Activated CD8-positive, alpha-beta memory T cell treated with anti-CD3 and anti-CD28 coated beads, Interleukin-2, amount 10 ng/mL, durations not matched to agents 7 days and 5 days (primary cell): ENCODE measurements at places on chromosomes 12 and 14. TPM values are rescaled to one million over a fixed set of nuclear protein-coding genes. Genes with fewer than 3 reads are reported as not detected.

GRCh38 chr14:61524936-61525292, 170.4 kb upstream of the HIF1A start:
- no peak for DNase-seq

- no peak for DNase-seq
Observed at GRCh38 chr14:75370416-75371205, 57.2 kb upstream of the JDP2 start.

DNA sequence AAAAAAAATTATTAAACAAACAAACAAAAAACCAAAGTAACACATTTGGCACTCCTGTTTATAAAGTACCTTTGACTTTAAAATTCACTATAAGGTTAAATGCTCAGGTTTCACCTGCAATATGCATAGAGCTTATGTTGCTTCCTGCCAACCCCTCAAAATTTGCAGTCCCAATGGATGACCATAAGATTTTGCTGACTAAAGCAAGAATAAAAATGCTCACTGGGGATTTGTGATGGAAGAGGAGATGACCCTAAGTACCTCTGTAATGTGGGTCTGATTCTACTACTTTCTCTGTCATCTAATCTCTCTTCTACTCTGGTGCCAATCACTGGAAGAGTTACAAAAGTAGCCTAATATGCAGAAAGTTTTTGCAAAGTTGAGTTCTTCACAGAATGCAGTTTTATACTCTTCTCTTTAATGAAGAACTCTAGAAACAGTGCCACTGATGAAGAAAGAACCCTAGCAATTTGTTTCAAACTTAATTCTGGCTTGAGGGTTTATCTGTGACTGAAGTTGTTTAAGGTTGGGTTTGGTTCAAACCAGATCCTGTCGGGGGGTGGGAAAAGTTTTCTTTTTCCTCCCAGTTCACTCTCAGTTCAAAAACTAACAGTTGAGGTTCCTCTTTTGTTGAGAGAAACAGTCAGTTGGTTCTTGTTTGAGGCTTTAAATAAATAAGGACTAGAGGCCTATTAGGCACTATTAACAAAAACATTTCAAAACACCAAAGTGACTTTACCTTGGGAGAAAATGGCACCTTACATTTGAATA, 10.9 kb downstream of the WASHC3 start:
- no peak for DNase-seq

DNA sequence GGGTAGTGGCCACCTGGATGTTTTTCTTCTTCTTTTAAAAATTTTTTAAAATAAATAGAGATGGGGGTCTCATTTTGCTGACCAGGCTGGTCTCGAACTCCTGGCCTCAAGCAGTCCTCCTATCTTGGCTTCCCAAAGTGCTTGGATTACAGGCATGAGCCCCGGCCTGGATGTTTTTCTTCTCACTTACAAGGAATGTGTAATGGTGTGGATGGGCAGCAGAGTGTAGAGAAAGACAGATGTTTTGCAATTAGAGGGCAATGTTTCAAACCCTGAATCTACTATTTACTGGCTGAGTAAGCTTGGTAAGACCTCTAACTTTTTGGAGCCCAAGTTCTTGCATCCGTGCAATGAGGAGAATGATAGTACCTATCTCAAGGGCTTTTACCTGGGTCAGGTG, 48.1 kb downstream of the ADCK1 start:
- no peak for DNase-seq

The OTX2 gene
- total RNA-seq, result not detected

GRCh38 chr12:108807996-108808769, 49.2 kb downstream of the SSH1 start:
- no peak for DNase-seq

The RNASE1 gene
- total RNA-seq, result not detected

DNA sequence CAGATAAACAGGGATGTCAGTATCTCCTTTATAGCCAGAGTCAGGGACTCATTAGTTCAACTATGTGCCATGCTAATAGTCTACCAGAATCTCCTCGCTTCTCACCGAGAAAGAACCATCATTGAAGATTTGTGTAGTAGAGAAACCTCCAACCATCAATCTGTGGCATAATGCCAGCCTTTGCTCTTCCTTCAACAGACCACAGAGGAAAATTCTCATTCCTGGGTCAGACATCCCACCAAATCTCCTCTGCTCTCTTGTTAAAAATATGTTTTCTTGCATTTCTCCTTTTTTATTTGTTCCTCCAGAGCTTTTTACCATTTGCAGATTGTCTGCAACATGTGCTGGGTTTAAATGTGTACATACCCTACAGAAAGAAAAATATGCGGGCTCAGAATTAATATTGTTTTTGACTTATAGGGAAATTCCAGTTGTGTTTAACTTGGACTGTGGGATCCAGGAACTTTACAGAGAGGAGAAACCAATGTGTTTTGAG, 64.9 kb downstream of the LLPH start:
- no peak for DNase-seq

DNA sequence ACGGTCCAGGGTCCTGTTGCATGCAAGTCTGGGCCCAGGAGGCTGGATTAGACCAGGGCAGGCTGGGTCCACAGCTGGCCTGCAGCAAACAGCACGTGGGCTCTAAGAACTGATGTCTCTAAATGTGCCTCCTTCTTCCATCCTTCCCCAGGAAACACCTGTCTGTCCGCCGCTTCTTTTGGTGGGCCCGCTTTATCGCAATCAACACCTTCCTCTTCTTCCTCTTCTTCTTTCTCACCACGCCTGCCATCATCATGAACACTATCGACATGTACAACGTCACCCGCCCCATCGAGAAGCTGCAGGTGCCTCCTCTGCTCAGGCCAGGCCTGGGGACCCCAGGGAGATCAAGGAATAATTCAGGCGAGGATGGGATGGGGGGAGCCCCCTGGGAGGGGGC, 28.3 kb downstream of the NGB start:
- DNase-seq, result no peak

DNA sequence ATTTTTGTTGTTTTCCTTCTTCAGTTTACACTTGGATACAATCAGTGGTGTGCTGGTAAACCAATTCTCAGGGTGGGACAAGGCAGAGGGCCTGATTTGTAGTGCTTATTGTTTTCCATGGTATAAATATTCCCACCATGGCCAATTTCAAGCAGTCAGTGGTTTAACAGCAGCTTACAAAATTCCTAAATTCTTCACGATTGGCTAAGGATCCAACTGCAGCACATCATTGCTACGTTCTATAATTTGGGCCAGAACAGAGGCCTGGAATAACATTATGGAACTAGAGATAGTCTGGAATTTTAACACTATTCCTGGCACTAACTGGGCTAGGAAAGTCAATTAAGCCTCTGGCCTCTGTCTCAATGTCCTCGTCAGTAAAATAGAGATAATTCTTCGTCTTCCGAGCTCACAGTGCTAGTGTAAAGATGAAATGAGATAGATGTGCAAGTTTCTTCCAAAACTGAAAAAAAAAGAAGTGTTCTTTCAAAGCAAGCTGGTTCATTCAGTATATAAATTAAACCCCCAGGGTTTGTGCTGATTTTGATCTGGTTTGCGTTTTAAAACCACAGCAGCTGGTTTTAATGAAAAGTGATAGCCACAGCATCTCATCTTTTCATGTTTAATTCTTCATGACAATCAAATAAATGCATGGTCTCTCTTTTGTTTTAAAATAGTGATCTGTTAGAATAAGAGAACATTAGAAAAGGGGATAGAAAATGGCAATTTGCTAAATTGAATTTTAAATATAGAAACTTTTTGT, 104.1 kb downstream of the EPS8 start:
- no peak for DNase-seq

The SLCO1A2 gene
- total RNA-seq, result not detected

The PROX2 gene
- total RNA-seq, result 0.44 TPM

The PTHLH gene
- not detected for total RNA-seq

- no peak for DNase-seq
Observed at GRCh38 chr12:121806009-121806545, 2.3 kb downstream of the SETD1B start.

DNA sequence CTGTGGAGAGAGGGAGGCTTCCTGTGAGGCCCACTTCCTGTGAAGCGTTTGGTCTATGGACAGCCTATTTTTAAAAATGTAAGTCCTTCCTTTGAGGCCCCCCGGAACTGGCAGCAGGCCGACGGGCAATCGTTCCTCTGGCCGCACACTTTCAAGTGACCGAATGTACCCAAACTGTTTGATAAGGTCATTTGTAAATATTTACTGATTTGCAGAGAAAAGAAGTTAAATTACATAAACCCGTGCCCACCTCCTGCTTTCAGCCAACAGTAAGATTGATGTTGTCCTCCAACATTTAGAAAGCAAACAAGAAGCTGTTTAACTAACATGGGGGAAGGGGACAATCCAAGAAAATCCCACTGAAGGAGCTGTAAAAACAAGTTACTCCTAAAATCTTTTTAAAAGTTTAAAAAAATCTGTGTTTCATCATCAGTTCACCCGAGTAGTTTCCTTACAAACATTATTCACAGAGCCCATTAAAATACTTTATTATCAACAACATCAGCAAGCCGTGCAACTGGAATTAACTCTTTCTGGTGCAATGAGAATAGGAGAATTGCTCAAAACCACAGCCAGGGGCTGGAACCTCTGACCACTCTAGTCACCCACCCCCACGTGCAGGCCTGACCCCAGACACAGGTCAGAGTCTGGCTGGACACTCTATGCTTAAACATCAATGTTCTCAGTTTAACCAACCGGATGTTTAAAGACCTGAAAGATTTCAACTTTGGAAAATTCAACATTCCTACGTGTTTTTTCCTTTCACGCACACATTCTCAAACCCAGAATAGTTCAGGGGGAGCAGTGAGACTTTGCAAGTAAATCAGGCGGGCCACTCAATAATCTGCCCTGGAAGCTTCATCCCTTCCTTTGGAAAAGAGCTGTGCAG, 65.3 kb downstream of the FOXN3 start:
- DNase-seq, result peak; percentile 64

The TCL1A gene
- total RNA-seq, result not detected

The ZNF268 gene
- total RNA-seq, result 18.6 TPM

The CRIP1 gene
- 546 TPM for total RNA-seq

DNA sequence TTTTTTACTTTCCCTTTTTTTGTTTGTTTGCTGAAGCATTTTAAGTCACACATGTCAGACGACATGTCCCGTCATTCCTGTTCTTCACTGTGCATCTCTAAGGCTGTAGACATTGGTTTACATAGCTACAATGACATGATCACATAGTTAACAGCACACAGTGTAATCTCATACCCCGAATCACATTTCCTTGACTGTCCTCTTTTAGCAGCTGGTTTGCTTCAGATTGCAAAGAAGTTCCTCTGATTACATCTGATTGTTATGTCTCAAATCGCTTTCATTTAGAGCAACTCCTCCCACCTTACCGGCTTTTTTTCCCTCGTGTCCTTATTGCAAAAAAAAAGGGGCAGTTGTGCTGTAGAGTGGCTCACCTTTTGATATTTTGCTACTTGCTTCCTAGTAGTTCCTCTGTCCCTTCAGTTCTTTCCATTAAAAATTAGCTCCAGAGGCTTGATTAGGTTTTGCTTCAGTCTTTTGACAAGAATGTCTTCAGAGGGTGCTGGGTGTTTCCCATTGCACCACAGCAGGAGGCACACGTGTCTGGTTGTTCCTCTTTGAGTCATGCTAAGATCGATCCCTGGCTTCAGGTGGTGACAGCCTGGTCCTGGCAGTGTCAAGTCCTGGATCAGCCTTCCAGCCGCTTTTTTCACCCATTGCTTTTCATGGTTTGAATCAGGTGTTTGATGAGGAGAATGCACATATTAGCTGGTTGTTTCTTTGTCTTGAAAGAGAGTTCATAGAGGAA, 35.0 kb downstream of the ZNF664 start:
- no peak for DNase-seq

GRCh38 chr12:124764451-124764850, 99.2 kb downstream of the SCARB1 start:
- DNase-seq, result no peak

DNA sequence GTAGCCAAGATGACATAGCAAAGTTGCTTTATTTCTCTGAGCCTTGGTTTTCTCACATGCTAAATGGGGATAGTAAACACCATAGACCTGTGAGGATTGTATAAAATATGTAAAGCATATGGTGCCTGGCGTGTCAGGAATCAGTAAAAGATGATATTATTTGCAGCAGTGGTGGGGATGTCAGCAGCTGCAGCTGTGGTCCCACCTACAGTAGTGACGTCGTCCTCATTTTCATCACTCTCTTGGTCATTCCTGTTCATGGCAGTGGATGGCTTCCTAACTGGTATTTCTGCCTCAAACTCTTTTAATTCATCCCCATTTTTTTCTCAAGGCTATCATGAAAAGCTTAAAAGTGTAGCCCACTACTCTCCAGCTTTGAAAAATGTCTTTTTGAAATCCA, 12.1 kb downstream of the BMAL2 start:
- no peak for DNase-seq

The NKX2-8 gene
- not detected for total RNA-seq

The KRT85 gene
- not detected for total RNA-seq

GRCh38 chr14:78608998-78609787, 439.0 kb downstream of the NRXN3 start:
- no peak for DNase-seq

DNA sequence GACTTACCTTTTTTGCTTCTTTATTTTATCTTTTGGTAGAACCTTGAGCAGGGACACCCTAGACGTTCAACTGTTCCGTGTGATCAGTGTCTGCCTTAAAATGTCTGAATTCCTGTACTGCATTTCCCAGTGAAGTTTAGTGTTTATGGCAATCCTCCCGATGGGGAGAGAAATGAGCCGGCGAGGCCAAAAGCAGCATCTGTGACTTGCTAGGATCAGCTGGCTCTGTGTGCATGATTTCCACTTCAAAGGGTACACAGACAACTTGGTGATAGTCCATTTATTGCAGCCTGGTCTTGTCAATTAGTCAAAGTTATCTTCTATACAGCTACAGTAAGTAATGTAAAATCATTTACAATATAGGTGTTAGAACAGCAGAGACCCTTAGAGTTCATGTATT, 768.5 kb downstream of the DIO2 start:
- DNase-seq, result no peak

The ZNF891 gene
- total RNA-seq, result 2.0 TPM

GRCh38 chr14:49999146-49999761, 106.4 kb downstream of the ARF6 start:
- peak; percentile 96 for DNase-seq

The KLRG1 gene
- total RNA-seq, result 4.3 TPM

DNA sequence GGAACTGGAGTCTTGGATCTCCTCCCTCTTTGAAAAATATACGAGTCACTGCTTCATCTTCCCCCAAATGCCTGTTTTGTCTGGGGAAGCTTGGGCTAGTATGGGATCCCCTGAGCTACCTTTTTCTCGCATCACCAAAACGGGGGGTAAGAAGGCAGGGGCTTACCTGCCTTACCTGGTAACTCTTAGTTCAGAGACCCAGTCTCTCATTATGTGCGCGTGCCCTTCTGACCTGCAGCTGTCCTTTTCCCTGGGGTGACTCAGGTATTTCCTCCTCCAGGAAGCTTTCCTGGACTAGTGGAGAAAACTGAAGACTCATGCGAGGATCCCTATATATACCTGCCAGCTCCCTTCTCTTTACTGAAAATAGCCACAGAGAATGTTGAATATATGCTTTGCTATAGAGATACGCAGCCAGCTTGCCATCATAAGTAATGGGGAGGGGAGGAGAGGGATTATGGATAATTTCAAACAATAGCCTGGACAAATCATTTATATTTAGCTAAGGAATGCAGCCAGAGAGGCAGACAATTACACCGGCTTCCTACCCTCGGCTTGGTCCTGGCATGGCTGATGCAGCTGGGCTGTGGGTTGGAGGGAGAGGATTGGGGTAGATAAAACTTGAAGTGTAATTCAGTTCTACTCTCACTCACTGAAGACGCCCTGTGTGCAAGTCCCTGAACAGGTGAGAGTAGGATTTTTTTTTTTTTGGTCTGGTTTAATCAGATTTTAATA, 1.1 kb downstream of the TSPAN9 start:
- DNase-seq, result no peak

GRCh38 chr12:90910958-90911357, 44.0 kb downstream of the CCER1 start:
- DNase-seq, result no peak

The SERPINA4 gene
- total RNA-seq, result not detected

- no peak for DNase-seq
Observed at GRCh38 chr14:62889364-62889763, 155.9 kb downstream of the KCNH5 start.
